Tibial artery (tissue), 4 donors: ENCODE measurements at places on chromosomes 5 and 9.

DNA sequence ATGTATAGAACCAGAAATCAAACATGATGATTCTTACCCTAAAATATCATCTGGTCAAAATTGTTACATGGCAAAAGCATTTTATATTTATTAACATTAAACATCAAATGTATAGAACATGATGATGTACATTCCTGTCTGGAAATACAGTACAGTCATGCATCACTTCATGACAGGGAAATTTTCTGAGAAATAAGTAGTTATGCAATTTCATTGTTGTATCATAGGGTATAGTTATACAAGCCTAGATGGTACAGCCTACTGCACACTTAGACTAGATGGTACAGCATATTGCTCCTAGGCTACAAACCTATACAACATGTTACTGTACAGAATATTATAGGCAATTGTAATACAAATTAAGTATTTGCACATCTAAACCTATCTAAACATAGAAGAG lies 64.6 kb upstream of the VCAN start:
- no peak for DNase-seq

GRCh38 chr5:167261309-167262100 lies 1029.9 kb upstream of the WWC1 start:
- DNase-seq = no peak

DNA sequence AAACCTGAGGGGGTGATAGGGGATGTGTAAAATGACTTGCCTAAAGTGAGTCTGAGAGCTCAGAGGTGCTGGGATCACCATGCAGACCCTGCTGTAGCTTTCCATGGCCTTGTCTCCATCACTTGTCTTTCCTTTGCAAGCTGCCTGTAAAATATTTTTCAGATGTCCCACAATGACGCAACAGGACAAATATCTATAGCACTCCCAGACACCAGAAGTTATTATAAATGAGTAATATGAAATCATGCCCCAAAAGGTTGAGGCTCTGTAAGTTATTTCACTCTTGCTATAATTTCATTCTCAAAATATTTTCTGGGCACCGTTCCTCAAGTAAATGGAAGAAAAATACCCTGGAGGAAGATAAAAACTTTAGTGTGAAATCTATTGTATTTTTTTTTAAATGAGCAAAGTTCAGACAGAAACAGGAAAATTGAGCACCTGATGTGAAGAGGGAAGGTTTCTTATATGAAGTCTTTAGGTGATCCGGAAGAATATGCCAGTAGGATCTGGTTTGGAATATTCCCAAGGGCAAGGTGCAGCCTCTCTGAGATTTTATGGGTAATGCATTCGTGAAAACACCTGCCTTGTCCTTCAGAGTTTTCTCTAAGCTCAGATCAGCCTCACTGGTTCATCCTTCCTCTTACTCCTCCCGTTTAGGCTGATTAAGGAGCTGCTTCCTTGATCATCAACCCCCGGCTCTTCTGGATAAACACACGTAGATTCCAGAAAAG lies 138.3 kb upstream of the DMAC1 start:
- DNase-seq = no peak

GRCh38 chr9:125758986-125759763 lies 12.0 kb downstream of the PBX3 start:
- peak; percentile 40 for DNase-seq

- DNase-seq = no peak
Measured at GRCh38 chr5:60026161-60026560, 132.6 kb upstream of the PDE4D start.

DNA sequence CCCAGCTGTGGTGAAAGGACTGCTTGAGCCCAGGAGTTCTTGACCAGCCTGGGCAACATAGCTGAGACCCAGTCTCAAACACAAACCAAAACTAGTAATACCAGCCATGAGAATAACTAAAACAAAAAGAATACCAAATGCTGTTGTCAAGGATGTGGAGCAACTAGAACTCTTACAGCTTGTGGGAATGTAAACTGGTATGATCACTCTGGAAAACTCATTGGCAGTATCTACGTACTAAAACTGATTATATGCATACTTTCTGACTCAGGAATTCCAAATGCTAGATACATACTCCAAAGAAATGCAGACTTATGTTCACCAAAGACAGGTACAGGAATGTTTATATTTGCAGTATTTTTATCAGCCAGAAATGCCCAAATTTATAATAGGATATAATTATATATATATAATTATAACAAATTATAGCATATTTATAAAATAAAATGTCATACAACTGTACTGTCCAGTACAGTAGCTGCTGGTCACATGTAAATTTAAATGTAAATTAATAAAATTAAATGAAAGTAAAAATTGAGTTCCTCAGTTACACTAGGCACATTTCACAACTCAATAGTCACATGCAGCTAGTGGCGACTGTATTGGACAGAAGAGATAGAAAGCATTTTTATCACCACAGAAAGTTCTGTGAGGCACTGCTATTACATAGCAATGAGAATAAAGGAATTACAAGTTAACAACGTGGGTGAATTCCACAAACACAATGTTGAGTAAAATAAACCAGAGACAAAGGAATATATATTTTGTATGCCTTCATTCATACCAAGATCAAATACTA lies 118.5 kb downstream of the GNAQ start:
- no peak for DNase-seq

DNA sequence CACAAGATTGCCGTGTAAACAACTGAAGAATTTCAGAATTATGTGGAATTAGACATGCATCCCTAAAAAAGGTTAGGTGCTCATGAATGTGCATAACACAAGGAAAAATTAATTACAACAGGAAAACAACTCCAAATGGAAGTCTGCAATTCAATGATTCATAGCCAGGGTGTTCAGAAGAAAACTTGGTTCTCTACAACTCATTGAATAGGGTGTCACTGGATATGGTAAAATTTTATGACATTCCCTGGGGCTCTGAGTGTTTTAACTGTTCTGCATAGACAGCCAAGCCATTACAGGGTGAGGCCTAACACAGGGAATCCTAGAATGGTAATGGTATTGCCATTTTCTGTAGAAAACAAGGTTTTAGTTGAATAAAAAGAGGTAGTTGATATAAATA lies 24.4 kb upstream of the ZSWIM6 start:
- DNase-seq = no peak

DNA sequence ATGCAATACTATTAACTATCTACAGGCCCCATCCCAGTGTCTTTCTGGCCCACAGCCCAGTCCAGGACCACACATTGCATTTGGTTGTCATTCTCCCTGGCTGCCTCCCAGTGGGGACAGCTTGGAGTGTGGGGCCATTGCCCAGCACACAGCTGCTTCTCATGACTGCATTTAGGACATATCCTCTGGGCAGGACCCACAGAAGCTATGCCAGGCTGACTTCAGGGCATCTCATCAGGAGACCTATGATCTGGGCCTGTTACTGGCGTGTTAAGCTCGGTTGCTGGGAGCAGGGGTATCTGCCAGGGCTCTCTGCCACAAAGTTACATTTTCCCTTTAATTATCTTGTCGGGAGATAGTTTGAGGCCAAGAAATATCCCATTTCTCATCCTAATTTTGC lies 32.1 kb upstream of the CLPTM1L start:
- DNase-seq = no peak

GRCh38 chr5:4019009-4019769 lies 423.6 kb downstream of the IRX1 start:
- no peak for DNase-seq

GRCh38 chr5:115649541-115649940 lies 23.7 kb upstream of the TMED7 start:
- no peak for DNase-seq

- DNase-seq = peak; percentile 41
Measured at GRCh38 chr9:124353811-124354274, 61.4 kb downstream of the PSMB7 start.

- no peak for DNase-seq
Measured at GRCh38 chr5:59079622-59080620, 497.0 kb downstream of the RAB3C start.

GRCh38 chr9:134286471-134287245 lies 39.6 kb upstream of the RXRA start:
- no peak for DNase-seq

DNA sequence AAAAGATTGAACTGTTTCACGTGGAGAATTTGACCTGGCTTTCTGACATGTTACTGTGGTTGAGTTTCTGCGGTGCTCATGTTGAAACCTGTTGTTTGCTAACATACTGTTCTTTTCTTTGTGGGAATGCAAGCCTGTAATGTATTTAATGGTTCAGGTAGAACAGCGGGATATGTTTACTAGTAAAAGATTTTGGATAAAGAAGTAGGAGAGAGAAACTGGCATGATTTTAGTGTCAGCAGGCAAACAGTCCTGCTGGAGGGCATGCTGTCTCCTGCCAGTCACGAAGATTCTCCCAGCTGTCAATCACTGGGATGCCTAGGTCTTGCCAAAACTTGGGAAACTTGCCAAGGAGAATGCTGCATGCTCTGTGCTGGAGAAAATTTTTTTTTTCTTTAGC lies 263.5 kb downstream of the TAF11L14 start:
- DNase-seq = no peak

GRCh38 chr5:35138232-35138631 lies 90.5 kb upstream of the AGXT2 start:
- DNase-seq = no peak

DNA sequence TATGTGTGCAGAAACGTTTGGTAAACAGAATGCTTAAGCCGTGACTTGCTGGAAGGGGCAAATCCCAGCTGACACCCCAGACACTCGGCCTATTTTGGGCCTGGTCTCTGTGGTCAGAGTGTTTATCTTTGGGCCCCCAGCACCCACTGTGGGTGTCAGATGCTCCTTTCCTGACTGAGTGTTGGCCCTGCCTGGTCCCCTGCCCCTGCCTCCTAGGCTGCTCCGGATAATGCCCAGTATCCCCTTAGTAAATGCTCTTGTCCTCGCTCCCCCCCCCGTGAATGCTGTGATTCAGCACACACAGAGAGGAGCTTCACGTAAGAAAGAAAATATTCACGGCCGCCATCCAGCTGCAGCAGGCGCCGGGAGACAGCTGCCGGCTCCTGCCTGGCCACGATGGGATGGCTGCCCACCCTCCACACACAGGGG lies 11.3 kb upstream of the ANGPTL2 start:
- DNase-seq = peak; percentile 81

- DNase-seq = no peak
Measured at GRCh38 chr5:107254902-107255234, 415.9 kb downstream of the EFNA5 start.

GRCh38 chr5:33143405-33144123 lies 297.2 kb upstream of the TARS1 start:
- no peak for DNase-seq

DNA sequence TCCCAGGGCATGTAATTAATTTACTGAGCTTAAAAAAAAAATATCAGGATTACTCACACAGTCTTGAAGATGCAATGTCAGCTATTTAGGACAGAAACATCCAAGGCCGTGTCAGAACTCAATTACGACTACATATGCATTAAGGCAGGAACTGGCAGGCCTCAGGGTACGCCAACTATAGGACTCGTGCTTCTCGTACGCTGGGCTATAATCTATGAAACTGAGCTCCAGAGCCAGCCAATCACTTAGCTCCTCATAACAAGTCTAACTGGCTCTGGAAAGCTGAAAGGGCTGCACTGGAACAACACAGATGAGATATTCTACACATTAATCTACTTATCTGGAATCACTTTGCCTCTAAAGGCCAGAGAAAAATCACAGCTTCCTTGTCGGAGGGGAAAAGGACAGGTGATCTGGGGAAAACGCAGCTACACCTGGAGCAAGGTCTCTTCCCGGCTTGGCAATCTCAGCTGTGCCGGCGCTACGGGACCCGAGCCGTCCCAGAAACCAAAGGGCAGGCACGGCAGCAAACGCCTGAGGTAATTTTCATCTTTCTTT lies 212.0 kb downstream of the DEPDC1B start:
- DNase-seq = no peak

DNA sequence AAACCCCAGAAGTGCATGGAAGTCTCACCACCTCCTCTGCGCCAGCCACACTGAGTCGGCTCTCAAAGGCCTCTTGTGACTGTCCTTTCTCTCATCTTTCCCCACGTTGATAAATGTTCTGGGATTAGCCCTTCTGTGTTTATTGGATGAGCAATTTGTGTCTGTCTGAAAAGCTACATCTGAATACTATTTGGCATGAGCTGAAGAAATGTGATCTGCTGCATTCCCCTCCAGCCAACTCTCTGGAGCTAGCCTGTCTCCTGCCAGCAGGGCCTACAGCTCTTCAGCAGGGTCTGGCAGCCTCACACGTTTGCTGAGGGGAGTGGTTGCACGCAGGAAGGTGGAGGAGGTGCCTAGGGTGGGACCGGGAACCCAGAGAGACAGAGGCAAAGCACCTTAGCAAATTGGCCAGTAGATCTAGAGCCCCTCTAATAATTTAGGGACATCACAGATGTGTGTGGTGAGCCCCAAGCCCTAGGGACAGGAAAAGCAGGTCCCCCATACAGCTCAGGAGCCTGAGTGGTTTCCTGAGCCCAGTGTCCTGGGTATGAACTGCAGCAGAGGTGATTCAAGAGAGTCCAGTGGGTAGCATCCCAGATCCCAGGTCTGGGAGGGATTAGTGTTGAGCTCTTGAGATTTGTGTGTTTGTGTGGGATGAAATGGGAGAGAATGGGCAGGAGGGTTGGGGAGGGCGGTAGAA lies 20.5 kb upstream of the B4GALT1 start:
- peak; percentile 78 for DNase-seq

DNA sequence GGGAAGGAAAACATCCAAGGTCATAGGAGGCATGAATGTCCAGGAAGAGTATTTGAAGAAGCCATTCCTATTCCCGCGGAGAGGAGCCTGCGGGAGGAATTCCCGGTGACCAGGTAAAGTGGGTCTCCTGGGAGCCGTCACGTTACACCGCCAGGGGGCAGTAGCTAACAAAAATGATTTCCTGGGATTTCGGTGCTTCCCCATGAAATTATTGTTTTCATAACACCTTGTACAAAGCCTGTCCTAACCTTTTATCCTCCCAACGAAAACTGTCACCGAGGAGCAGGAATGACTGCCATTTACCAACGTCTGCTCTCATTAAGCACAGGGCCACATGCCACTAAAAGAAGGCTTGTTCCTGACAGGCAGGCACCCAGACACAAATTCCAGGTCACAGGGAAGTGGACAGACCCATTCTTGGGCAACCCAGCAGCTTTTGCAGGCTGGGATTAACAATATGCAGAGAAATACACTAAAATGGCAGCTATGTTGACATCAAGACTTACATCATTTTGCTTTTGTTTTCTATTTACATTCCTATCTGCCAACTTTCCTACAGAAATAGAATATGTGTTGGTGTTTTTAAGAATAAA lies 41.2 kb upstream of the CTSL start:
- no peak for DNase-seq

GRCh38 chr5:124743602-124744169 lies 2.8 kb downstream of the ZNF608 start:
- no peak for DNase-seq

- DNase-seq = no peak
Measured at GRCh38 chr5:177491429-177491945, 5.9 kb downstream of the PDLIM7 start.

GRCh38 chr9:89807101-89807395 lies 202.2 kb downstream of the GADD45G start:
- peak; percentile 21 for DNase-seq

- no peak for DNase-seq
Measured at GRCh38 chr5:101292199-101292598, 389.1 kb upstream of the ST8SIA4 start.

GRCh38 chr5:18985171-18985758 lies 1002.7 kb downstream of the CDH18 start:
- no peak for DNase-seq

- DNase-seq = no peak
Measured at GRCh38 chr5:81898403-81898802, 73.4 kb upstream of the ATG10 start.
